SJCRH30 (cell line): ENCODE measurements at places on chromosomes 7 and 10.

DNA sequence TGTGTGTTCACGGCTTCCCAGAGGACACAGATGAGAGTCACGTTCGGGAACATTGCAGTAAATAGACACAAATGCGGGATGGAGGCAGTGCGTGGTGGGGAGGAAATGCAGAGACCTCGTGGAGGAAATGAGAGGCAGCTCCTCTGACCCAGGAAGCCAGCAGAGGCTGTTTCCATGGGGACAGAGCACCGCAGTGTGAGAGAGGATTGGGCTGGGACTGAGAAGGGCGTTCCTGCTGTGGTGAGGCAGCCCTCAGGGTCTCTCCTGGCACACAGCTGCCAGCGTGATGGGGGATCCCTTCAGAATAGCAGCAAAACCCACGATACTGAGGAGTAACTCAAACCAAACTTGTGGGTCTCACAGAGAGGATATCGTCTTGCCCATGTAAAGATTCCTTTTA is 21.7 kb upstream of the BHLHA15 start:
- DNase-seq, result no peak

GRCh38 chr7:40221836-40222235 is 87.0 kb downstream of the SUGCT start:
- DNase-seq, result peak; percentile 32

DNA sequence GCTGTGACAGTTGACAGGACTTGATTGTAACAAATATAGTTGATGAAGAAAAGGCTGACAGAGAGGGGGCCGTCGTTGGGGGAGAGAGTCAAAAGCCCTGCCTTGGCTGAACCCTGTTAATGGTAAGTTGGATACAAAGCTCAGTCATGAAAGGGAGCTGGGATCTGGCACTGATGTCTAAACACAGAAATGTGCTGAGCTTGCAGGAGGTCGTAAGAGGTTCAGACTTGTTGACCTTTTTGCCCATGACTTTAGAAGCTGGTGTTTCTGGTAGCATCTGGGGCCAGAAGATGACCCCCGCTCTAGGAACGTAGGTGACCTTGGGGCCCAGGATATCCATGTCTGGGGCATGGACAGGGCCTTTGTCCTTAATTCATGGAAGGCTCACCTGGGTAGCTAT is 294.7 kb downstream of the TCF7L2 start:
- no peak for DNase-seq

DNA sequence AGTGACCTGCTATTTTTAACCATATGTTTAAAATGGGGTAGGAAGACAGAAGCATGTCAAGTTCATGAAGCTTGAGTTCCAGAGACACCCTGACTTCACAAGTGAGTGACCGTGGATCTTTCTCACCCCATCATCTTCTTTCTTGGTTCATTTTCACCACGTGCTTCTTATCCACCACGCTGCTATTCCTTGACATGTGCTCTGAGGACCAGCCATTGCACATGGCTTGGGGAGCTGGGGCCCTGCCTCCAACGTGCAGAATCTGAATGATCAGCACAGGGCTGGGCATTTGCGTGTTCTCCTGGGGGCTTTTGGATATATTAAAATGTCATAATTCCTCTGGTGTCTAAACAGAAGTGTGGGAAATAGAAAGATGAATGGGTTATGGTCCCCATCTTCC is 25.0 kb upstream of the GTPBP4 start:
- DNase-seq, result no peak

GRCh38 chr7:1990001-1990670 is 242.6 kb downstream of the MAD1L1 start:
- no peak for DNase-seq

DNA sequence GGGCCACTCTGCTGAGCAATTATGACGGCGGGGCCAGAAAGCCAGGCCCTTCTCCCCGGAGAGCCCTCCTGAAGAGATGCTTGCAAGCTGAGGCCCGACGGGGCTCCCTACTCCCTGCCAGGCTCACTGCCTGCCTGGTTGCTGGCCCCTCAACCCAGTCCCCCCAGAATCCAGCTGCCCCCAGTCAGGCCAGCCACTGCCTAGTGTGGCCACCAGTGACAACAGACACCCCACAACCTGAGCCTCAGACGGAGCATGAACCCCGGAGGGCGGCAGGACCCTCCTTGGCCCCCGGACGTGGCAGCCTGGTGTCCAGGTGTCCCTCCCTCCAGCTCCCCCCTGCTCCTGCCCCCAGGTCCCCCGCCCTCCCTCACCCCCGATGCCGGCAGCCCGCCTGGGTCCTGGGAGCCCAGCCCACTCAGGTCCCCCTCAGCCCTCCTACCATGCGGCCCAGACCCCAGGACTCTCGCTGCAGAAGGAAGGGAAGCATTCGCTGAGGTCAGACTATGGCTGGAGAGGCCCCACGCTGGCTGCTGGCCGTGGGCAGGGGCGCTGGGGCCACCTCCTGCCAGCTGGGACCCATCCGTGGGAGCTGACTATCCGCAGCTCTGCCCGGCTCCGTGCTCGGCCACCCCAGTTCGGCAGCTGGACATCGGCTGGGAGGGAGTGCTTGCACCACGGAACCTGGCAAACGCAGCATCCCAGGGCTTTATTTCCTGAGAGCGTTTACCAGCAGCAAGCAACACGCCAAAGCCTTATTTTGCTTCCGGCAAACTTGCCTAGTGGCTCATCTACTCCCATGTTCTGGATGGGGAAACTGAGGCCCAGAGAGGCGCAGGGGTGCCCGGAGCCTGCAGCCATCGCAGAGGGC is 89.8 kb downstream of the UNCX start:
- DNase-seq, result no peak

DNA sequence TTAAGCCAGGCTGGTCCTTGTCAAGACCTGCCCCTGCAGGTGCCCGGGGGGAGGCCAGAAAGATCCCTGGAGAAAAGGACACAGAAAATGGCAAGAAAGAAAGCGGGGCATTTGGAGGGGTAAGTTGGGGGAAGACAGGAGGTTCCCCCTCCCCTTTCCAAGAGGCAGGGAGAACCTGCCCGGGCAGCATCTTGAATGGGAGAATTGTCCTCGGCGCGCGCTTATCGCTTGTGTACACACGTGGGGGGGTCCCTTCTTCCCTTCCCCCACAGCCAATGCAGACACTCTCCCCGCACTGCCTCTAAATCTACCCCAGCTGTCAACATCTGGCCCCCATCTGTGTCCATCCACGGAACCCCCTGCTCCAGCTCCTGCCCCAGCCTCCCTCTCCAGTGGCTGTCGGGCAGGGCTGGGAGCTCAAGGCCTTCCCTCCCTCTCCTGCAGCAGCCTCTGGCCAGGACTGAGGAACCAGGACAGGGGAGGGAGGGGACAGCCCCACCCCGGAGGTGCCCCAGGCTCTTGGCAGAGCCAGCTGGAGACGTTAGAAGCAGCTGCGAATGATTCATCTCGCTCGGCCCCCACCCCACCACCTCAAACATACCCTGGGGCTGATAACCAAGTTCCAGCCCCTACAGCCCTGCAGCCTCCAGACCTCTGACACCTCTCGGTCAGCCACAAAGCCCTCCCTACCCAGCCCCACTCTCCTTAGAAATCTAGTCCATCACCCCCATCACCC is 25.3 kb downstream of the EPHB4 start:
- DNase-seq, result peak; percentile 98

GRCh38 chr7:113321201-113321600 is 202.8 kb upstream of the SMIM30 start:
- no peak for DNase-seq

DNA sequence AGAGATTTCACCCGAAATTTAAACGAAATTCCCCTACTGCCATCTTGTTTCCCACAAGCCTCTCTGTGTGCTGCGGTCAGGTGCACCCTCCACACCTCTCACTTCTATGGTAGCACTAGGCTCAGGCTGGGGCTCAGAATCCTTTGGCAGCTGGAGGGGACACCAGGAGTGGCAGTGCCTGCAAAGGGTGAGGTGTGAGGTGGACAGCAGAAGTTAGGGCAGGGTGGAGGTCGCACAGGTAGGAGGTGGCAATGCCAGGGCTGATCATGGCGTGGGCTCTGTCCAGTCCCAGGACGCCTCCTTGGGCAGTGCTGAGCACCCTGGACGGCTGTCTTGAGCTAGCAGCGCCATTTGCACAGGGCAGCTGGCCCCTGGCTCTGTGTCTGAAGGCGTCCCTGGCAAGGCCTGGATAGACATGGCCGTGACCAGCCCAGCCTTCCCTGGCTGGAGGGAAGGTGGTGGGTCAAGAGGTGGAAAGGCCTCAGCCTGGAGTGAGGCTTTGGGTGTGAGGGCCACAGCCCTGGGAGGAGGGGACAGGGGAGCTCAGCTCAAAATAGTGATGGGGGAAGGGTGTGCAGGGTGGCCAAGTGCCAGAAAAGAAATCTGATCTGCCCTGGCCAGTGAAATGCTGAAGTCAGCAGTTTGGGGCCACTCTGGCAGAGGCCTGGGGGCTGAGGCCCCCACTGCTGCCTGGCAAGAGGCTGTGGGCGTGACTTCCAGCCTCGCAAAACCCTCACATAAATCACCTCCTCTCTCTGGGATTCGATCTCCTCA is 40.0 kb downstream of the ZCCHC24 start:
- DNase-seq, result peak; percentile 71

- DNase-seq, result no peak
Measured at GRCh38 chr10:109247814-109248213, 675.5 kb downstream of the XPNPEP1 start.

DNA sequence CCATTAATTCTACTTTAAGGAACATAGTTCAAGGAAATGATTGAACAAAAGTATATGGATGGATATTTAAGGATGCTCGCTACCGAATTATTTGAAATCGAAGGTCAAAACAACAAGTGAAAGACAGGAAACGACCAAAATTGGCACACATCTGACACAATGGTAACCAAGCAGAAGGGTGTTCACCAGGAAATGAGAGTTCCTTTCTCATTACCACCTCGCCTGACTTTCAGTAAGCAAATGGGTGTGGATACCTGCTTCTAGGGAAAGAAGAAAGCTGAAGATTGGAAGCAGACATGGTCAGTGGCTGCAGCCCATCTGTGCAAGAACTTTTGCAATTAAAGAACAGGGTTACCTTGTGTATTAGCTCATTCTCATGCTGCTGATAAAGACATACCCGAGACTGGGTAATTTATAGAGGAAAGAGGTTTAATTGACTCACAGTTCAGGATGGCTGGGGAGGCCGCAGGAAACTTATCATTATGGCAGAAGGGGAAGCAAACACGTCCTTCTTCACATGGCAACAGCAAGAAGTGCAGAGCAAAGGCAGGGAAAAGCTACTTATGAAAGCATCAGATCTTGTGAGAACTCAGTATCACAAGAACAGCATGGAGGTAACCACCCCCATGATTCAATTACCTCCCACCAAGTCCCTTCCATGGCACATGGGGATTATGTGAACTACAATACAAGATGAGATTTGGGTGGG is 6.2 kb upstream of the TMEM273 start:
- DNase-seq, result no peak

GRCh38 chr7:90821961-90822620 is 226.0 kb downstream of the CDK14 start:
- no peak for DNase-seq

DNA sequence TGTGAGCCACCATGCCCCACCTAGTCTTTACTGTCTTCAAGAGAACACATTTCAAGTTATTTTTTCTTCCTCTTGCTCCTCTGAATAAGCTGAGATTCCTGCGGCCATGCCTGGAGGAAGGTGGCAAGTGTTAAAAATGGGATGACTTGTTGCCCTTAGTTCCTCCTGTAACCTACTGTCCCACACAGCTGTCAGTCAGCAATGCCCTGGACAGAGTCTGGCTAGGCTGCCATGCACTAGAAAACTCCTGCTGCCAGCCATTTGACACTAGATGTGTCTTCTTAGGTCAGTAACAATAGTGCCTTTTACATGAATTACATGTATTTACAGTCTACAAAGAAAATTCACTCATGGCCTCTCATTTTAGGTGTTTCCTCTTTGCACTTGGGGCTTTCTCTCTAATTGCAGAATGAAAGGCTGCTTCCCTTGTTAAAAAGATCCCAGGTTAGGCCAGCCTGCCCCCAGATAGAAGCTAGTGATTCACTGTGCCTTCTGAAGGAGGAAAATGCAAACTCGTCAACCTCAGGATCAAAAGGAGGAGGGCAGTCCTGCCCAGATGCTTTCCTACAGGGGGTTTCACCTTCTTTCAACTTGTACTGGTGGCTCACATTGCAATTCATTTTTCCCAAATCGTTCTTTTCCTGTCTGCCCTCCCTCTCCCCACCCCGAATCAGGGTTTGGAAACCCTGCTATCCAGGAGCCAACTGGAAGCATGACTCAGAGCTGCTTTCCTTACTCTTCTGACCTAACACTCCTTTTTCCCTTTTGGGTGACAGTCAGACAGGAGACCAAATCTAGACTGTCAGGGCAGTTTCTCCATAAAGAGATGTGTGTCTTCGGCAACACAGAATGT is 136.6 kb downstream of the SPAG6 start:
- DNase-seq, result no peak
